Neural crest cell (in vitro differentiated cells): ENCODE measurements at places on chromosomes 3 and 15.

- DNase-seq: no peak
These were observed 20.4 kb downstream of the ZNF662 start for GRCh38 chr3:42926310-42926709.

DNA sequence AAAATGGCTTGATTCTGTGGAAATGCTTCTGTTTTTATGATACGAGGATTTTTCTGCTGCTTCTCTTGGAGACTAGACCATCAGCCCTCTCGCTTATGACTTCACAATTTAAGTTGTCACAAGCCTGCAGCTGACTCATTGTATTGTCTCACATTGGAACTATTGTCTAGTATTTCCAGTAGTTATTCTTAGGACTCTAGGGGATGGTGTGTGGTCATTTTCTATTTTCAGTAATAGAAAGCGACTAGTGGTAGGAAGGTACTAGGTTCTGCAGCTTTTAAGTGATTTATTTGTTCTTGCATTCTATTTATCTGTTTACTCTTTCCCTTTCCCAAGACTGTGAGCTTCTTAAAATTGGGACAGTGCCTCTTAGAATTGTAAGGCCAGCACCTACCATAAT is 66.3 kb upstream of the CRTC3 start:
- no peak for DNase-seq

DNA sequence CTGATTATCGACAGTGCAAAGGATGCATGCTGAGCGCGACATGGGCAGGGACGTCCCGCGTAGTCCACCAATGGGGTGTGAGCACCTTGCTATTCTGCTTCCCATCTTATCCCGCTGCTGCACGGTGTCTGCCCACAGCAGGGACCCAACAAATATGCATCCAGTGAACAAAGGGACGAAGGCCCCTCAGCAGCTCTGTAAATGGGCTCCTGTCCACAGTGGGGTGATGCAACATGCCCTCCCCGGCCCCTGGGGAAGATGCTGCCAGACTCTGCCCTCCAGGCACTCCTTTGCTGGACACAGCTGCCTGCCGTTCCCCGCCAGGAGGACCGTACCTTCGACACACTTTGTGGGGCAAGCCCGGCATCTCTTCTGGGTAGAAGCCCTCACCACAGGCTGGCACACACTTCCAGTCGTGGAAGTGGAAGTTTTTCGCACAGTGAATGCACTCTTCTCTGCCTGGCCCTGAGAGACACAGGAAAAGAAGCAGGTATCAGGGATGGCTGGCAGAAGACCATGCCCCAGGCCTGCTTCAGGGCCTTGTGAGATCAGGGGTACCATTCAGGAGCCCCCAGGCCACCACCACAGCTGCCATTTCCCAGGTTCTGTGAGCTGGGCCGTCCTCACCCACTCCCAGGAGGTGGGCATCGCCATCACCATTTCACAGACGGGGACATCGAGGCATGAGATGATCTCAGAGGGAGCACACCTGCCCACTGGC is 18.2 kb upstream of the SNRPA1 start:
- DNase-seq: no peak

- DNase-seq: no peak
These were observed 162.4 kb upstream of the PPP2R3A start for GRCh38 chr3:135803028-135803692.
